Activated B cell treated with CpG ODN at 0.5 μM for 24 hours (primary cell): ENCODE measurements at places on chromosomes 3 and 15. TPM values are rescaled to one million over a fixed set of nuclear protein-coding genes. Genes with fewer than 3 reads are reported as not detected.

DNA sequence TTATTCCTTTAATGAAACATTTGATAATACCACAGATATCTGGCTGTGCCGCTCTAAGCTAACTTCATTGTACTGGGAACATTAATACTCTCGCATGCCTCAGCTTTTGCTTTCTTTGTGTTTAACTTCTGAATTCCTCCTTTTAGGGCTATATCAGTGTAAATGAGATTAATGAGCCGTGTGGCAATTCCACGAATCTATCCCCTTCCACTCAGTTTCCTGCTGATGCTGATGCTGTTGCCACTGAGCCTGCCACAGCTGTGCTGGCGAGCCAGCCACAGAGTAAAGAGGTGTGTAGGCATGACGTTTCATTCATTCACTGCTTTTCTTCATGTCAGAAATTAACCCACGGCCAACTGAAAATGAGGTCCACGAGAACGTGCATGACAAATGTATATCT is 30.0 kb upstream of the ABHD10 start:
- DNase-seq, result no peak

DNA sequence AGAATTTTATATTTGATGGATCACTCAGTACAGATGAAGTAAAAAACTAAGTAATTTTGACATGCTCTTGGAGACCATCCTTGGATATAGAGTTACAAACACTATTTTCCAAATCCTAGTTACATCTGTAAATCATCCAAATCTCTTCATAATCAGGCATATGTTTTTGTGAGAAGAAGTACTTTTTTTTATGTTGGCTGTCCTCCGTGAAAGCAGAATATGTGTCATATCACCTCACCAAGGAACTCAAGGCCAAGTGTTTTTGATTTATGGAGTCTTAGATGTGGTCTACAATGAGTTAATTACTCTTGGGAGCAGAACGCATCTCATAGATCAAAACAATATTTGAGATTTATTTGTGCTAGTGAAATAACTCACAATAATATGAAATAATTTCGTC is 416.5 kb upstream of the TGFBR2 start:
- no peak for DNase-seq

The LSAMP gene
- total RNA-seq, result 0.02 and 0.16 TPM in 2 replicates

The LRRIQ4 gene
- 0.29 and 0.40 TPM in 2 replicates for total RNA-seq

DNA sequence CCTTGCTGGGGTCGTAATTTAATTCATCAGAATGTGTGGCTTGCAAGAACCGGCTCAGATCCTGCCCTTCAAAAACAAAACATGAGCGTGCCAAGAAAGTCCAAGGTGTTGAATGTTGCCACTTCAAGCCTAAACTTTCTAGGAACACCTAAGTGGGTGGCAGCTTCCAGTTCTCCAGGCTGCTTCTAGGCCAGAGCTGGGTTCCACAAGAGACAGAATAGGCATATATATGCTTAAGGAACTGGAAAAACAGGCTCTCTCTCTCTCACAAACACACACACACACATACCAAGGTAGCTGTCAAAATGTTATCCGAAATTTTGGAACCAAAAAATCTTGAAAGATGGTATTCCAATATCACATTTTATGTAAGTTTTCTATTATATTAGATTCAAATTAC is 890 bp upstream of the ADIPOQ start:
- DNase-seq, result no peak

The MORC1 gene
- total RNA-seq, result not detected in 2 replicates

- DNase-seq, result no peak
These were observed 15.8 kb downstream of the DNAH1 start for GRCh38 chr3:52331906-52332305.
